ENCODE measurements at places on chromosomes 11 and 22.
A peak's percentile ranks its signal among the peaks of the same experiment; 100 is the strongest.

DNA sequence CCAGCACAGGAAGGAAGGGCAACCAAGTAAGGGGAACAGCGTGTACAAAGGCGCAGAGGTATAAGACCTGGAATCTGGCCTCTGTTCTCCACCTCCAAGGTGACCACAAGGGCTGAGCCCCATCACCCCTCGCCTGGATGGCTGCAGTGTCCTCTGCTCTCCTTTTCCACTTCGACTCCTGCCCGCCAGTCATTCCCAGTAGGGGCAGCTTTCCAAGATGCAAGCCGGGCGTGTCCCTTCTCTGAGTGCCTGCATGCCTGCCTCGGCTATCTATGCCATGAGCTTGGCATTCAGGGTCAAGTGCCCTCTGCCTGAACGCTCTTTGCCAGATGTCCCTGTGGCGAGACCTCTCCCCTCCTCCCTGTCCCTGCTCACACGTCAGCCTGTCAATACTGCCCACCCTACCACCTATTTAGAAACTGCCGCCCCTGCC lies 17.0 kb downstream of the FADS3 start:
- DNase-seq, result no peak

DNA sequence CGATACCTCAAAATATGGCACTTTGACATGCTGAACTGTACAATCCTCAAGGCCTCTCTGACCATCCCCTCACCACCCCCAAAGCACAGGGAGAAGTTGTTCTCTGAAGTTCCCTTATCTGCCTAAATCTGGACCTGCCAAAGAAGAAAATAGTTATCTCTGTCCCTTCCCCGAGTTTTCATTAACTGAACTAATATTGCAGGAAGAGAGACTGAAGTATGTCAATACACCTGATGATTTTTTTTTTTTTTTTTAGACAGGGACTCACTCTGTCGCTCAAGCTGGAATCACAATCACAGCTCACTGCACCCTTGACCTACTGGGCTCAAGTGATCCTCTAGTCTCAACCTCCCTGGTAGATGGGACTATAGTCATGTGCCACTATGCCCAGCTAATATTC lies 75.0 kb downstream of the SIK3 start:
- DNase-seq, result no peak

DNA sequence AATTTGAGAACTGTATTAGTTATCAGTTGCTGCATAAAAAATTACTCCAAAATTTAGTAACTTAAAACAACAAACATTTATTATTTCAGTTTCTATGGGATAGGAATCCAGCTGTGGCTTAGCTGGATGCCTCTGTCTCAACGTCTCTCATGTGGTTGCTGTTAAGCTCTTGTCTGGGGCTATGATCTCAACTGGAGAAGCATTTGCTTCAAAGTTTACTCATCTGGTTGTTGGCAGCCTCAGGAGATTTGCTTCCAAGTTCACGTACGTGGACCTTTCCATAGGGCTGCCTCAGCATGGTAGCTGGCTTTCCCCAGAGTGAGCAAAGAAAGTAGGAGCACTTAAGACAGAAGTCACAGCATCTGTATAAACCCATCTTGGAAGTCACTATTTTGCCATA lies 144.9 kb upstream of the SESN3 start:
- DNase-seq, result no peak

- DNase-seq, result no peak
Measured at GRCh38 chr22:43244803-43245527, 58.0 kb upstream of the TTLL12 start.

DNA sequence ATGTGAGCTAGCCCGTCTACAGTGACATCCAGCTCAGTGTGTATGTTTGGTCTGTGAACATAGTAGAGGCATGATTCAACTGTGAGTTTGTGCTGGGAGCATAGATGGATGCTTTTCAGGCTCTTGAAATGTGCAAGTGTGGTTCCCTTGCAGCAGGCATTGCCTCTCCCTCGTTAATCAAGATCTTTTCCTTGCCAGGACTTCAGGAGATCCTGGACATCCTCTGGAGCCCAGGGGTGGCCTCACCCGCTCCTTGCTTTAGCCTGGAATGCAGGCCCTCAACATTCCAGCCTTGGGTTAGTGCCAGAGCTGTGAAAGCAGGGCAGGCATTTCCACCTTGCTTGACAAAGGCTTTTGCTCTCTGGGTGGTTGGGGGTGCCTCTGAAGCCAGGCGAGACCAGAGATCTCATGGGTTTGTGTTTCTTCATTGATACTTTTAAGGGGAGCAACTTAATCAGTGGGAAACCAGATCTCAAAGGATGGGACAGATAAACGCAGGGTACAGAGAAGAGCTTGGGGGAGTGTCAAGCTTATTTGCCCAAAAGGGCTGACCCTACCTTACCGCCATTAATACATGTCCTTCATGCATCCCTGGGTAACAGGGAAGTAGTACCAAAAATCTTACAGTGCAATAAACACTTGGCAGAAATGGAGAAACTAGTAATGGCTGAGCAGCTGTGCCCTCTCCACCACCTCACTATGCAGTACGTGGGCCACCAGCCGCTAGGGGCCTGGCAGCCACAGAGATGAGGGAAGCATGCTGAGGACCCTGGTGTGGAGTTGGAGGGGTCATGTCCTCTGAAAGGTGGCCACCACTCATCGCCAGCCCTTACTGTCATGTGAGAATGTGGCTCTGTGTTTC lies 72.1 kb downstream of the PTPRJ start:
- DNase-seq, result no peak

DNA sequence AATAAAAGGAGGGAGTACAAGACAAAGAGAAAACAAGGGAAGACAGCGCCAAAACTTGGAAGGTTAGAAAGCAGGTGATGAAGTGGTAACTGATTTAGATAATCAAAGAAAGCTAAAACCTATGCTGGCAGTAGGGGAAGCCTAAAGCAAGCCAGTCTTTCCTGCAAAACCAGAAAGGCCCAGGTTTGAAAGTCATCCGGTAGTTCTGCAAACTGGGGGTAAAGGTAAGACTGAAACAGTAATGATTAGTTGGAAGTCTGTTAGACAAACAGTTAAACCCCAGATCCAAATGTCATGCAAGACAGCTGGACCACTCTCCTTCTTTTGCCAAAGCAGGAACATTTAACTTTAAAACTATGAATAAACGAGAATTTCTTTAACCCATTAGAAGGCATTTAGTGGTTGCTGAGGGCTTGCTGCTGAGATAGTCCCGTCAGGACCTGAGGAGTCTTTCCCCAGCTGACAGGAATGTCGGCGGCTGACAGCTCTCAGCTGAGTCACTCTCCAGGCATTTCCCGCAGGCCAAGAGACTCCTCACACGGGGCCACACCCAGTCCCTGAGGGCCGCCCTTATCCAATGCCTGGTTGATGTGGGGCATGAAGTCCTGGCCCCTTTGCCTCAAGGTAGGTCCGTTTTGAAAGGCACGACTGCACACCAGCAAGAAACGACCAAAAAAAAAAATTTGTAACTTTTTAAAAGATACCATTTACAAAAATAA lies 36.3 kb upstream of the CFAP300 start:
- DNase-seq, result peak; percentile 5

GRCh38 chr11:105789579-105790420 lies 179.9 kb downstream of the GRIA4 start:
- DNase-seq, result no peak

GRCh38 chr11:24389575-24389974 lies 107.3 kb upstream of the LUZP2 start:
- DNase-seq, result no peak

- no peak for DNase-seq
Measured at GRCh38 chr11:65478388-65479183, 20.3 kb upstream of the MALAT1 start.

- DNase-seq, result no peak
Measured at GRCh38 chr11:2164861-2165555, 4.0 kb upstream of the INS start.

- no peak for DNase-seq
Measured at GRCh38 chr11:134764367-134764766, 352.3 kb upstream of the B3GAT1 start.

- DNase-seq, result no peak
Measured at GRCh38 chr11:88398372-88398771, 60.8 kb upstream of the CTSC start.

DNA sequence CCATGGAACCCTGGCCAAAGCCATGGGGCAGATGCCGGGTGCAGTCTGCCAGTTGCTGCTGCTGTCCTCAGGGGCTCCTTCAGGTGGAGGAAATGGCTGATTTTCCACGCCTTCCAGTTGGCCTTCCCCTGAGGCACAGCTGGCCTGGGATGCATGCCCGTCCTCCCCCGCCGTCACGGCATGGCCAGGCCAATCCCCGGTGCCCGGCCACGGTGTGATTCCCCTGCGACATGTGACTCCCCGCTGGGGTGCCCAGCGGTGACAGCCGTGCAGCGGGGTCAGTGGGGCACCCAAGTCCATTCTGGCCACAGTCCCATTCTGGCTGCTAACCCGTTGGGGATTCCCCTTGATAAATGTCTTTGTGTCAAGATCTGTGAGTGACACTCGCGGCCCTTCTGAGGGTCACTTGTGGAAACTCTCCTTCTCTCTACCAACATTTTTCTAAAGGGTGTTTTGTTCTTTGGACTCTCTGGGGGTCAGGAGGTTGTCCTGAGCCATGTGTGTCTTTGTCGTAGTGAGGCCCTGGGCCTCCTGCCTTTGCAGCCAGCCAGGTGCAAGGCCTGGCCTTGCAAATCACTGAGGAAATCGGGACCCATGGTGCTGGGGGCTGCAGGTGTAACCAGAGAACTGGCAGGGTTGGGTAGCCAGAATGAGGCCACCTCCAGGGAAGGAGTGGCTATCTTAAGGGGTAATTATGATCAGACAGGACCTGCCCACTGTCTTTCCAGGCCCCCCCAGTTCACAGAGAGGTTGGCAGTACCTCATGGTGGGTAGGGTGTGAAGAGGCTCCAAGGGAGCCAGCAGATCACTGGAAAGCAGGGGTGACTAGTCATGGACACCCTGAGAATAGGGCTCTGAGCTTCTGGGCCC lies 37.1 kb downstream of the KCNQ1OT1 start:
- DNase-seq, result no peak

DNA sequence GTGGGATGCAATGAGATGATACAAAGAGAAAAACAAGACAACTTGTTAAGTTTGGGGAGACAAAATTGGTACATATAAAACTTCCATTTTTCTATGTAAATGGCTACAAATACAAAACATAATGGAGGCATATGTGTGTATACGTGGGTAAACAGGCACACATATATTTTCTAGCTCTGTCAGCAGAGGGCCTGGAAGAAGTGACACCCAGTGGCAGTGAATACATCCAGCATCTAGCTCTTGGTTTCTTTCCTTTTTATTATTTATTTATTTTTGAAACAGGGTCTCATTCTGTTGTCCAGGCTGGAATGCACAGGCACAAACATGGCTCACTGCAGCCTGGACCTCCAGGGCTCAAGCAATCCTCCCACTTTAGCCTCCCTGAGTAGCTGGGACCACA lies 5.0 kb upstream of the RASL10A start:
- peak; percentile 13 for DNase-seq

DNA sequence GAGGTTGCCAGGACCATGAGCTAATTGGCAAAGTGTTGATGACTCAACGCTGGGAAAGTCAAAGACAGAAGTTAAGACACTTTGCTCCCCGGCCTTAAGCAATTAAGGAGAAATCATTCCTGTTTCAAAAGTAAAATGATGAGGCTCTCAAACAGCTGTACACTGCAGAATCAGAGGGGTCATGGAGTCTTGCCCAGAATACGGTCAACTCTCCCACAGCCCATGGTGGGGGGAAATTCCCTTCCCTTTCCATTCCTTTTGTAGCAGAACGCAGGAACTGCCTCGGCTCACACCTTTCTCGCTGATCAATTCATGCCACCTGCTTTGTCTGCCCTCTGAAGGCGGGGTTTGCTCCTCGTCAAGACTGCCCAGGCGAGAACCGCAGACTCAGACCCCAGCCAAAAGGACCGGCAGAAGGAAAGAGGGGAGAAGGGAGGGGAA lies 52.8 kb downstream of the MN1 start:
- DNase-seq, result no peak

- DNase-seq, result no peak
Measured at GRCh38 chr11:7714786-7715185, 8.5 kb upstream of the OVCH2 start.

GRCh38 chr22:35991168-35991567 lies 37.5 kb downstream of the RBFOX2 start:
- no peak for DNase-seq

DNA sequence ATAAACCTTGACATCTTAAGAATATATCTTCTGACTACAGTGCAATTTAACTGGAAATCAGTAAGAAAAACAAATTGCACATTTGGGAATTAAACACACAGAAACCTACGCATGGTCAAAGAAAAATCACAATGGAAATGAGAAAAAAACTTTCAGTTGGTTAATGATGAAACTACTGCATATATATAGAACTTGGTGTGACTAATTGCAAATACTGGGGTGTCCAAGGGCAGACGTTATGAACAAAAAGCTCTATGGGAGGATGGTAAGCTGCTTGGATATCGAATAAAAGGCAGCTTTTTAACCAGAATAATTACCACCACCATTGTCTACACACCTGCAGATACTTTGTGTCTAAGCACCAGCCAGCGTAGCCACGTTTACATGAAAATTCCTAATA lies 791 bp downstream of the GDPD4 start:
- DNase-seq, result no peak

- no peak for DNase-seq
Measured at GRCh38 chr11:91396236-91397133, 828.1 kb upstream of the FAT3 start.

DNA sequence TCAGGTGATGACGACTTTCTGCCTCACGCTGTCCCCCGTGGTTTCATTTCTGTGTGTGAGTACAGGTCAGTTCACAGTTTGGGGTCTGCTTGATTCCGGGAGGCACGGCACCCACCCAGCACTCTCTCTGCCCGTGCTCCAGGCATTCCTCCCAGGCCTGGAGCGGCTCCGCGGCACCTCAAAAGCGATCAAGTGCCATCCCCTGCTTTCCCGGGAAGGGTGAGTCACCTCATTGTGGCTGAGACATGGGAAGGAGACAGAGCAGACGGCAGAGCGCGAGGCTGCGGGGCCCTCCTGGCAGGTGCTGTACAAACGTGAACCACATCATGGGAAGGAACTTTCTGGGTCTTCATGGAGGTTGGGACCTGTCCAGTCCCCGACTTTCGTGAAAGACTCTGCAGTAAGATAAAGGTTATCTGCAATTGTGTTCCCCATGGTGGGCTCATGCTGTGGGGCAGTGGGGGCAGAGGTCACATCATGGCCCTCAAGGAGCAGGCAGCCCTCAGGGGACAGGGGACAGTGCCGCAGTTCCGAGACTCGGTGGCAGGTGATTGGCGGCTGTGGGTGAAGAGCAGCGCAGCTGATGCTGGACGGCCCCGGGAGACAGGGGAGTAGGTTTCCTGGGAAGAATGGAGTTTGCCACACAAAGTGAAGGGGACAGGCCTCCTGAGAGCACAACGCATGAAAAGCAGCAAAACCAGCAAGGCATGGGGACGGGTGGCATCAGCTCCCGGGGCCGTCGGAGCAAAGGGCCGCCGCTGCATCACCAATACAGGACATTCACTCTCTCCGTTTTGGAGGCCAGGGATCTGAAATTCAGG lies 65.3 kb downstream of the CELSR1 start:
- no peak for DNase-seq

- no peak for DNase-seq
Measured at GRCh38 chr22:46547179-46547882, 9.9 kb upstream of the CELSR1 start.

GRCh38 chr22:19509923-19510322 lies 14.3 kb downstream of the CLDN5 start:
- DNase-seq, result no peak

Measured in NCI-H2171 treated with DMSO at 0.1 percent for 48 hours (cell line).